Lower leg skin (tissue), 4 donors: ENCODE measurements at places on chromosomes 4 and X.

GRCh38 chr4:106314960-106315359 lies 1.0 kb downstream of the TBCK start:
- no peak for DNase-seq

DNA sequence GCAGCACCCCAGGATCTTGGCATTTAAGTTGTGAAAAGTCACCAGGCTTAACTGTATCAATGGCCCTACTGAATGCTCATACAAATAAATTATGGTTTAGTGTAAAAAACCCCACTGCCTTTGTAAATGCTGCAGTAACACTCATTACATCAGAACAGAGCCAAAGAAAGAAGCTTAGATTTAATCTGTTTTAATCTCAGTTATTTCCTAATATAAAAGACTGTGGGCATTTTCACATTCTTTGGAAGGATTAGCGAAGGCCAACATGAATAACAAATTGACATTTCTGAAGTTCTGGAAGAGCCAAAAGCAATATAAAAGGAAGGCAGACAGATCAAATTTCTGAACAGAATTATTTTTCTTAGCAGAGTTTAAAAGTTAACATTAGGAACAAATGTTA lies 140.0 kb upstream of the HCCS start:
- DNase-seq, result no peak

DNA sequence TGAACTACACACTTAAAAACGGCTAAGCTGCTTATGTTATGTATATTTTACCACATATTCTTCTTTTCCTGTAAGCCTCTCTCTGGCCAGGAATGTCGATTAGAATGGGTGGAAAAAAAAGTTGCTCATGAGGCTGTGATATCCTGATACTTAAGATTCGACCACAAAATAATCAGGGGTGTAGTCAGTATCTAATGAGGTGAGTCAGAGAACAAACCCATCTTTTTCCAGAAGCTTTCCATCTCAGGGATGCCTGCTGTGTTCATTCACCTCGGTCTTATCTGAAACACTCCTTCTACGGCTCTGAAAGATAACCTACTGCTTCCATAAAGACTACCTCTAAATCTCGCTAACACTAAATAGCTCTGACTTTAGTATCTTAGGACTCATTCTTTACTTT lies 142.7 kb upstream of the MAP3K15 start:
- no peak for DNase-seq

DNA sequence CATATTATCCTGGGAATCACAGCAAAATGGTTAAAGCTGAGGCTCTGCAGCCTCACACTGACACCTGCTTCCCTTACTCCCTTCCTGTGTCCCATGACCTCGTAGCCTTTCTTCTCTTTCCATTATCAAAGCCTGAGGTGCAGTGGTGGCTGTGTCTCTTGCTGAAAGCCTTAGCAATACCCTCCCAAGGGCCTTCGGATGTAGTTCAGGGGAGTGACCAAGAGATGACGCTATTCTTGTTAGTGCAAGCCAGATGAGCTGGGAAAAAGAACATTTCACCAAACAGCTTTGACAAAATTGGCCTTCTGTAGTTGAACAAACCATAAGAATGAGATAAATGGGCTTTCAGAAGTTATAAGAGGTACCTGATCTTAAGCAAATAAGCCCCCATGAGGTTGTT lies 31.6 kb downstream of the SMIM10L2A start:
- DNase-seq, result no peak

- no peak for DNase-seq
These were observed 332.6 kb downstream of the DTHD1 start for GRCh38 chr4:36614011-36614410.

DNA sequence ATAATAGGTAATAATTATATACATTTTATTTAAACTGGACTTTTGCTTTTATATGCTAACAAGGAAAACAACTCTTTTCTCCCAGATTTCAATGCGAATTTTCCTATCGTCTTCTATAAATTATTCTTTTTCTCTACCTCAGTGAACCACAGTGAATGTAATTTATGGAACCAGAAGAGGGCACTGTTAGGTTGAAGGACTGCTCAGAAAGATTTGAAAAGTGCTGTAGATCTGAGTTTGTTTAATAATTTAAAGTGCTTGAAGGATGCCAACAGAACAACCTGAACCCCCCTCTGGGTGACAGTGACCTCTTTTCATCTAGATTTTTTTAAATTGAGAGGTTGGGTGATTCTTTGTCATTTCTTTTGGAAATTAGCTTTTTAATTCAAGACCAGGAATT lies 54.9 kb downstream of the PHOX2B start:
- DNase-seq, result no peak

- DNase-seq, result peak; percentile 31
These were observed 3.7 kb upstream of the BEX4 start for GRCh38 chrX:103211012-103211715.

- DNase-seq, result no peak
These were observed 16.4 kb downstream of the TASL start for GRCh38 chrX:30561191-30561590.

GRCh38 chrX:27915617-27916016 lies 65.6 kb downstream of the DCAF8L1 start:
- DNase-seq, result no peak

DNA sequence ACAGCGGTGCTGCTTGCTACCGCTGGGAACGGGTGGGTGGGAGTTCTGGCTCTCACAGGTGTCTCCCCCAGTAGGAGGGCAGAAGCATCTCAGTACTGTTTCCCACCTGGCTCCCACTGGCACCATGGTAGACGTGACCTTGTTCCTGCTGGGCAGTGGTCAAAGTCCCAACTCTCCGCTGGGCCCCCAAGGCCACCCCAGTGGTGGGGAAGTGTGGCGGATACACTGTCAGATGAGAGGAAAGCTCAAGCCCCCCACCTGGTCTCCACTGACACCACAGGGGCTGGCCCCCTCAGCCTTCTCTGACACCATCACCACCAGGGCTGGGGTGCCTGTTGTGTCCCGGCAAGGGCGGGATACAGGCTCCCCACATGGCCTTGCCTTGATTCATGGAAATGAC lies 24.6 kb downstream of the LETM1 start:
- DNase-seq, result no peak

- no peak for DNase-seq
These were observed 136.9 kb downstream of the ASMT start for GRCh38 chrX:1751781-1752180.

- no peak for DNase-seq
These were observed 75.7 kb upstream of the ZXDA start for GRCh38 chrX:57985951-57986350.

- no peak for DNase-seq
These were observed 131.9 kb upstream of the GPRIN3 start for GRCh38 chr4:89439533-89439932.

DNA sequence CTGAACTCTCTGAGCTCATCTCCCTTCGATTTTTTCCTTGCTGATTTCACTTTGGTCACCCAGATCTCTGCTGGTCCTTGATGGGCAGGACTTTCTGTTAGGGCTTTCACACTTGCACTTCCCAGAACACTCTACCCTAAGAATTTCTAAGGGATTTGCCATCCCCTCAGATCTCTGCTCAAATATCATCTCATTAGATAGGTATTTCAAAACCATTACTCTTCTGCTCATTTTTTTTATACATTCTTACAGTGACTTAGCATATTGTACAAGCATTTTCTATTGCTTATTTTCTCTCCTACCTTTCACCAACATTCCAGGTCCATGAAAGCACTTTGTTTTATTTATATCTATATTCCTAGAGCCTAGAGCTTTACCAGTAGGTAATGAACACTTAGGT lies 913.3 kb downstream of the PDHA2 start:
- no peak for DNase-seq

DNA sequence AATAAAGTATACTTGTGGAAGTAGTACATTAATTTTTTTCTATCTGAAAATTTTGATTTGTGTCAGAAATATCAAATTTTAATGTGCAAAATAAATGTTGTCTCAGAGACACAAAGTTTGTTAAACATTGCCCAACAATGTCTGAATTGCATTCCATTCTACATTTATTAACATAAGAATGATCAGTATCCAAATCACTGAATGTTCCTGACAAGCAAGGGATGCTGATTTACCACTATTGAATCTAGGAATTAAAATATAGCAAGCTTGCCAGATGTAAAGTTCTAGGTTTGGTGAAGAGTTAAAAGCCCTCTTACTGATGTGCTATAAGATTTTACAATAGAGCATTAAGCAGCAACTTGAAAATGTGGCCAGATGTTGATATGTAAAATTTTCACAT lies 489.2 kb upstream of the CTSO start:
- DNase-seq, result no peak

GRCh38 chr4:47531241-47531953 lies 46.3 kb downstream of the ATP10D start:
- DNase-seq, result peak; percentile 18

GRCh38 chr4:40737879-40738278 lies 11.9 kb upstream of the NSUN7 start:
- DNase-seq, result no peak

GRCh38 chr4:4762909-4763821 lies 96.3 kb upstream of the MSX1 start:
- no peak for DNase-seq

GRCh38 chr4:139005774-139006173 lies 9.8 kb upstream of the NOCT start:
- DNase-seq, result no peak

DNA sequence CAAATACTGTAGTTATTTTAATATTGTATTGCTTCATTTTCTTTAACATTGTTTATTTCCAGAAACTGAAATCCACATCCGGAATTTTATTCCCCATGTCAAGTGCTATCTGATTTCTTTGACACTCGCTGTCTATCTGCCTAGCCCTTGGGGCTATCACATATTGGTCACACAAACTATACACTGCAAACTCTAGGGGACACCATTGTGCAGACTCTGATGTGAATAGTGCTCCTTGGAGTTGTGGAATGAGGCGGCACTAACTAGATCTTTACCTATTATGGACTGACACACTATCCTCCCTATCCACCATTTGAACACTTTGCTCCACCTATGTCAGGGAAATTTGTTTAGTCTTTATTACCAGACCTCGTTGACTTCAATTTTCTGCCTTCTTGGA lies 534.5 kb downstream of the GLUD2 start:
- no peak for DNase-seq

DNA sequence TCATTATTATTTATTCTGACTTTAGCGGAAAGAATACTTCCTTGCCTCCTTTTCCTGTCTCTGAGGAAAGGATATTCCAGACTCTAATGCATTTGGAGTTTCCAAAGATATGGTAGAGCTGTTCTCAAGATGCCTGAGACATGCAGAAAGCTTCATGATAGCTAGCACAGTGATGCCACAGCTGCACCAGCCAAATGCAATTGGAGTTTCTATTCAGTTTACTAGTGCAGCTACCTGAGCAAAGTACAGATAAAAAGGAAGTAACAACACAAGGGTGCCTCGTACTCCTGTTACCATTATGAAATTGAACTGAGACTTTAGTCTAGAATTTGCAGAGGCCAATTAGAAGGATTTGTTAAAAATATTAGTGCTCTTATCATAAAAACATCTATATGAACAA lies 57.5 kb upstream of the PARM1 start:
- DNase-seq, result no peak

- no peak for DNase-seq
These were observed 6.6 kb downstream of the GPRIN3 start for GRCh38 chr4:89301003-89301402.

- DNase-seq, result peak; percentile 83
These were observed 9.5 kb downstream of the RGS12 start for GRCh38 chr4:3302173-3302785.

DNA sequence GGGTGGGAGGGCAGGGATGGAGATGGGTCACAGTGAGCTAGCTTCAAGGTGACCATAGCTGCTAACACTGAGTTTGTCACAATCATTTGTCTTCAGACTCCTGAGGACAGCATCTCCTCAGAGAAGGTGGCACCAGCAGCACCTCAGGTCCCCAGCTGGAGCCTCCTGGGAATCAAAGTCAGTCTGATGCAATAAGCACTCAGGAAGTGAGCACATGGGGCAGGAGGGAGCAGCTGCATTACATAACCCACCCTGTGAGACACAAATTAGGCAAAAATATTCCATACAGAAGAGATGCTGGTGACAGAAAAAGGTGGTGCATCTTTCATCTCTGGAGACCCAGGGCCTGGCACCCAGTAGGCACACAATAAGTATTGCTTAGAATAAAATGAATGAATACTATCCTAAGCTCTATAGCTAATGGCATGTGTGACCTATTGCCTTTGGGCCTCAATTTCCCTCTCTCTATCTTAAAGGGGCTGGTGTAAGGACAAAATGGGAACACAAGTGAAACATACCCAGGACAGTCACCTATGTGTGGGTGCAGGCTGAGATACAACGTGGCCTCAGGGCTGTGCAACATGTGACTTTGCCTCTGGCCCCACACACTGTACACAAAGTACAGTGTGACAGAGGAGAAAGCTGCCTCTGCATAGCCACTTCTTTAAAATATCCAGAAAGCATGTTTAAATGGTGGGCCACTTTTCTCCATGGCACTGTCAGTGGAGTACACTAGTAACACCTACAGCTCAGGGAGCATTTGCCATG lies 37.1 kb downstream of the SLC39A8 start:
- no peak for DNase-seq

DNA sequence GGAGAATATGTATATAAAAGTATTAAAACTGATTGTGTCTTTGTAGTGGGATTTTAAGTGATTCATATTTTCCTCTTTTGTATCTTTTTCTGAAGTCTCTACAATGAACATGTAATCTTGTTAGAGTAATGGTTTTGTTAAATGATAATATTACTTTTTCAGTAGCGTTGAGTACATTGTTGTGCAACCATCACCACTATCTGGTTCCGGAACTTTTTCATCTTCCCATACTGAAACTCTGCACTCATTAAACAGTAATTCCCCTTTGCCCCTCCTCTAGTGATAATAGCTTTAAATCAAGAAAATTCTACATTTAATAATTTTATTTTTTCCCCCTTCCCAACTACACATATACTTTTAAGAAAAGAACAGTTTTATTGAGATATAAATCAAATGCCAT lies 23.3 kb downstream of the SHROOM3 start:
- no peak for DNase-seq

DNA sequence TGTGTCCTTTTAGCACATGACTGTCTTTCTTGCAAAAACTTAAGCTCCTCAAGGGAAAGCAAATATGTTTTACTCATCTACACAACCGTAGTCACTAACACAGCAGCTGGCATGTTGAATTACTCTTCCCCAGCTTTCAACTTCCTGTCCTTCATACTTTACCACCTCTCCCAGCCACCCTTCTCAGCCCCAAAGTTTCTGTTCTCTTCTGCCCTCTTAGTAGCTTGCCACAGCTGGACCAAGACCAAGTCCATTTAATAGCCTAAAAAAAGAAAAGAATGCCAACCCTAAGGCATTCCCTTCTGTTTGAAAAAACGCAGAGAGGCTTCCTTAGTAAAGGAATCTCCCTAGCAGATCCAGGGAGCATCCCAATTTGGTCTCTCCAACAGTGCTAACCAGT lies 36.8 kb downstream of the SRPX2 start:
- DNase-seq, result no peak
